ENCODE measurements at places on chromosomes 11 and 22.
A peak's percentile ranks its signal among the peaks of the same experiment; 100 is the strongest.

- no peak for DNase-seq
Observed at GRCh38 chr11:17401316-17401715, 12.9 kb upstream of the KCNJ11 start.

DNA sequence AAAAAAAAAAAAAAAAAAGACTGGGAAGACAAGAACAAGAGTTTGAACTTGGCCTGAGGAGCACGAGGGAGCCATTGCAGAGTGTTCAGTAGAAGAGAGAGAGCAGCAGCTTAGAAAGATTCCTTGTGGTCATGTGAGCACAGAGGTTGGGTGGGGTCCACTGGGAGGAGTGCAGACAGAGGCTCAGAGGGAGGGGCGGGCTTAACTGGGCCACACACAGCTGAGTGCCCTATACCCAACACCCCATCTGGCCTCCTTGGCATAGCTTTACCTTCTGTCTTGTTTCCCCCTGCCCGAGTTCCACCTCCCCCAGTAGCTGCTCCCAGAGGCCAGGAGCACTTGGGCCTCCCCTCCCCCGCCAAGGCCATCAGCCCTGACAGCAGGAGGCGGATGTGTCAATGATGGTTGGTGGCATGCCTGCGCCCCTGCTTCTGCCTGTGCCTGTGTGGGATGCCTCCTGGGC is 12.1 kb downstream of the C11orf86 start:
- DNase-seq = no peak

DNA sequence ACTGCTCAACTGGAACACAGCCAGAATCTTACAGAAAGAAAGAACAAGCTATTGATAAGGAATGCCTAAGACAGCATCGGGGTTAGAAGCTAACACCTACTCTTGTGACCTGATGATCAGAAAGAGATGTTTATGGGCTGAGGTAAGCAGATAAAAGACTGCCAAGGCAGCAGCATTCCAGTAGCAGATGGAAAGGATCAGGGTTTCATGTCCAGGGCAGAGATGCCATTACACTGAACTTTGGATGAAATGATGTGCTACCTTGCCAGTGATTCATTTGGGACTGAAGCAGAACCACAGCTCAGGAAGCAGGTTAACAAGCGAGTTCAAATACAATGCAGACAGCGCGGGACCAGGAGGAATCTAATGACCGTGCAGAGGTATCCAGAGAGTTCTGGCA is 27.1 kb upstream of the APOA1 start:
- no peak for DNase-seq

DNA sequence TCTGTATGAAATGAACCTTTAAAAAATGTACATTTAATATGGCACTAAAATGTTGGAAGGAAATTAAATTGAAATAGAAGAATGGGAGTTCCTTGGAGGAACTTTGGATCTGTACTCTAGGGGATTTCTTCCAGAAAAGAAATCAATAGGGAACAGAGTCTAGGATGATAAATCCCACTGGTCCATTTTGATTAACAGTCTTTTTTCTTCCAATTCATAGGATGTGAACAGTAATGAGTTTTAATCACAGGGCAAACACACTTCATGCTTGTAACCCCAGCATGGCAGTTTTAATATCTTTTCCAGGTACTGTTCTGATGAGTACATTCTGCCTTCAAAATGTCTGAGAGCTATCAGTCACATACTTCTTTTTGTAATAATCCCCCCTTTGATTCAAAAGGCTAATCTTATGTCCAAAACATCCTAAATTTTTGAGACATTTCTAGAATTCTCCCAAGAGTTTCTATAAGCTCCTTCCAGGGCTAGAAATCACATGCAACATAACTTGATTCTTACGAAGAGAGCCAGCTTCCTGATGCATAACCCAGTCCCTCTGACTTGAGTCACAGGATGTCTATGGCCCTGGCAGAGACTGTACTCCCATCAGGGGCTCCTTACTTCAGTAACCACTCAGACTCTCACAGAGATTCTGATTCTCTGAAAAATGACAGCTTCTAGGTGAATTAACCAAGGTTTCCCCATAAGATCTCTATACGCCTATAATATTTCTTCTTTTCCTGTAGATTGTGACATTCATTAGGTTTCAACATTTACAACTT is 112.9 kb downstream of the SLC36A4 start:
- peak; percentile 5 for DNase-seq

GRCh38 chr11:19987331-19987801 is 172.9 kb downstream of the DBX1 start:
- DNase-seq = no peak

GRCh38 chr22:49417326-49417725 is 410.3 kb downstream of the BRD1 start:
- DNase-seq = no peak

DNA sequence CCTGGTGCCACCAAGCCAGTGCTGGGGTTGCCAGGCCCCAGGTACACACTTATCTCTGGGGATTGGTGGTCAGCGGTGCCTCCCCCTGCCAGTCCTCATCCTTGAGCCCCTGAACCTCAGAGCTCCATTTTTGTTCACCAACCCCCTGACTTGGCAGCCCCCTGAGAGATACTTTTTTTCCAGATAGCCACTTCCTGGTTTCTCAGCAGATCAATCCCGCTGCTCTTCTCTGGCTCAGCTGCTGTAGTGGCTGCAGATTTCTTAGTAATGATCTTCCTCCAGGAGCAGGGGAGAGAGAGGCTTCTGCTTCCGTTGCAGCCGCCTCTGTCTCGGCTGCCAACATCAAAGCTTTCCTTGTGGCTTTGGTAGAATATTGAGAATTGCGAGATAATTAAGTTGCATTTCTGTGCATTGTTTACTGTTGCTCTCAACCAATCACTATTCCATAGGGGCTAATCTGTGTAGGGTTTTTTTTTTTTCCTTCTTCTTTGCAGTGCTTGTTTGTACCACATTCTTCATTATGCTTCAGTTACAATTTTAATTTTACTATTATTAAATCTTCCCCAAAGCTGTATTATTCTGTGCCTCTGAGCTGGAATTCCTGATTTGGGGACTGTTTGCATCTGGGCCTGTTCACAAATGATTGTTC is 92.1 kb downstream of the PKNOX2 start:
- DNase-seq = no peak

DNA sequence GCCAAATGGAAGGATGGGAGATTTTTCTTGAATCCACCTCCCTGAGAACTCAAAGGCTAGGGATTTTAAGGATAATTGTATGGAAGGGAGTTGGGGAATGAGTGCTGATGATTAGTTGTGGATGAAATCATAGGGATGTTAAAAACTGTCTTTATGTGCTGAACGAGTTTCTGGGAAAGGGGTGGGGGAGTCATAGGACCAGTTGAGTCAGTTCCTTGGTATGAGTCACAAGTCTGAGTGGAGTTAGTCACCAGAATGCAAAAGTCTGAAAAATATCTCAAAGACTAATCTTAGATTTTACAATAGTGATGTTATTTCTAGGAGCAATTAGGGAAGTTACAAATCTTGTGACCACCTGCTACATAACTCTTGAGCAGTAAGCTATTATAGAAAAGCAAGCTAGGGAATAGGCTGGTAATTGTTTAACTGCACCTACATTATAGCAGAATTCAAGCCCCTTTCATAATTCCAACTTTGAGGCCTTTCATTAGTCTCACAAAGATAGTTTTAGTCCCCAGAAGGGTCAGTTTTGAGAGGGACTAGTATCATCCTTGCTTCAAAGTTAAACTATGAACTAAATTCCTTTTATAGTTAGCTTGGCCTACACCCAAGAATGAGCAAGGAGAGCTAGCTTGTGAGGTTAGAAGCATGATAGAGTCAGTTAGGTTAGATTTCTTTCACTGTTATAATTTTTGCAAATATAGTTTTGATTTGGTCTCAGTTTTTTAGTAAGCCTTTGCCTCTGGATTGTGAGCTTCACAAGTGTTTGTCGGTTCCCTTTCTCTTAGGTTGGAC is 668.0 kb downstream of the ETS1 start:
- DNase-seq = peak; percentile 6

GRCh38 chr11:78514922-78515502 is 59.7 kb downstream of the NARS2 start:
- DNase-seq = no peak

DNA sequence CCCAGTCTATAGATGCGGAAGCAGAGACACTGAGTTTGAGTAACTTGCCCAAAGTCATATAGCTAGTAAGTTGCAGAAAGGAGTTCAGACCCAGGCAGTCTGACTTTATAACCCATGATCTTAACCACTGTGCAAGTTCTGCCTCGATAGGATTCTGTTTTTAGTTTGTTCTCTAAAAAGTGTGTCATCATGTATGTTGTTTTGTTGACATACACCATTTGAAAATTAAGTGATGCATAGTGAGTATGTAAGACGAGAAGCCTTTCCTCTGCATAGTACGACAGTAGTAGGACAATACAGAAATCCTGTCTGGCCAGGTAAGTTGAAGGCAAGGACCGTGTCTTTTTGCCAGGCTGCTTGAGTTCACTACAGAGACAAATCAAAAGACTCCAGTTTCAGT is 3.3 kb downstream of the ZC3H12C start:
- no peak for DNase-seq

GRCh38 chr11:27563641-27564040 is 57.1 kb upstream of the LIN7C start:
- no peak for DNase-seq

- DNase-seq = no peak
Observed at GRCh38 chr11:77052518-77052917, 14.3 kb upstream of the CAPN5 start.

DNA sequence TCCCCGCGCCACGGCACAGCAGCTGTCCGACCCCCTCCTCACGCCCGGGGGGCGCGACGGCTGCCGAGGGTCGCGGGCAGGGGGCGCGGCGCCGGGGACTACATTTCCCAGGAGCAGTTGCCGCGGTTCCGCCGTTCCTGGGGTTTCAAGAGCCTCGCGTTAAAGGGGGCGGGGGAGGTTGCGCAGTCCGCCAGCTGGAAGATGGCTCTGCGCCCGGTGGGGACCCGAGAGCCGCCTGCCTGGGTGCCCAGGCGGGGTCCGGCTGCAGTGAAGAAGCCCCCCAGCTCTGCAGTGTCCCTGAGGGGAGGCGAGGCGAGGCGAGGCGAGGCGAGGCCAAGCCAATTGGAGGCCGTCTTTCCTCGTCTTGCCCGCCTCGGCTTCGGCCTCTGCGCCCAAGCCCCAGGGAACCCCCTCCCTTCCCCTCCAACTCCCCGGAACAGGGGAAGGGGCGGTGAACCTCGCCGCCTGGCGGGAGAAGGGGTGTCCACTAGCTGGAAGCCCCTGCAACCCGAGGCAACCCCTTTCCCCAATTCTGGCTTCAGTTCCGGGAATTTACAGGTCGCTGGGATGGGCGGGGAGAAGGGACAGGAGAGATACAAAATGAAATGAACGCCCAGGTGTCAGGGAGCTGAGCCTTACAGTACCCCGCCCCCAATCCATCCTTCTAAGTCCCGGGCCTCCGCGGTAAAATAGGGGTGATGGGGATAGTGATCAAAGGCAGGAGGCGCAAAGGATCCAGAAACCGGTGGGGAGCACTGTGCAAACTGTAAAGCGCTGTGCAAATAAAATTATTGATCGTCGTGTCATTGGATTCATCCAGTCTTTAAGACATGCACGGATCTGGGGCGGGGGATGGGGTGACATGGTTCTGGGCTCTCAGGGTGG is 5.2 kb upstream of the GCAT start:
- peak; percentile 23 for DNase-seq

- peak; percentile 50 for DNase-seq
Observed at GRCh38 chr22:31044262-31044861, 36.8 kb upstream of the SMTN start.

DNA sequence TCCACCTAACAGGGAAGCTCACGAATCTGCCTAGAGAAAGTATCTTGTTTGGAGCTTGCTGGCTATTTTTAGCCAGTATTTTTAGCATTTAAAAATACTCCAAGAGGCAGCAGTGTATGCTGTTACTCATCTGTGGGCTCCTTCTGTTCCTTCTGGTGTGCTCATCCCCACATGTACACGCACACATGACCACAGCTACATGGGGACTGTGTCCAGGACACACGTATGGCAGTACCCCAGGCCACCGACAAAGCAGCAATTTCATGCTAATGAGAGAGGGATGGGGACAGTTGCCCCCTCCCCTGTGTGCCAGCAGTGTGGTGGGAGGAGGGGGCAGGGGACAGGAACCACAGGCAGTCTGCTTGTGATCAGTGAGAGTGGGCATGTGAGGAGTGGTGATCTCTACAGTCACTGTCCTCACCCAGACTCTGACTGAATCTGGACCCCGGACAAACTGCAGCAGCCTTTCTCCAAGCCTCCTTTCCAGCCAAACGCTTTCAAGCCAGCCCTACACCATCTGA is 16.4 kb downstream of the USP2 start:
- DNase-seq = no peak

DNA sequence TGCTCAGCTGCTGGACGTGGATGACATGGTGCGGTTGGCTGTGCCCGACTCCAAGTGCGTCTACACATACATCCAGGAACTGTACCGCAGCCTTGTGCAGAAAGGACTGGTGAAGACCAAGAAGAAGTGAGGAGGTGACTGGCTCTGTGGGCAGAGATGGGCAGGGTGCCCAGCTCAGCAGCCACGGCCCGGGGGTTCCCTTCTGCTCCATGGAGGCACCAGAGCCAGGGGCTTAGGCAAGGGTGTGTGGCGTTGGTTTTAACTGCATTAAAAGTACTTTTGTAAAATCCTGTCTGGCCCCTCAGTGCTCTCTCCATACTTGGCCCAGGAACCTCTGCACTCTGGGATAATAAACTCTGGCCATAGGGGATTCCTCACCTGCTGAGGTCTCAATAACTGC is 12.6 kb downstream of the SMTNL1 start:
- DNase-seq = no peak

DNA sequence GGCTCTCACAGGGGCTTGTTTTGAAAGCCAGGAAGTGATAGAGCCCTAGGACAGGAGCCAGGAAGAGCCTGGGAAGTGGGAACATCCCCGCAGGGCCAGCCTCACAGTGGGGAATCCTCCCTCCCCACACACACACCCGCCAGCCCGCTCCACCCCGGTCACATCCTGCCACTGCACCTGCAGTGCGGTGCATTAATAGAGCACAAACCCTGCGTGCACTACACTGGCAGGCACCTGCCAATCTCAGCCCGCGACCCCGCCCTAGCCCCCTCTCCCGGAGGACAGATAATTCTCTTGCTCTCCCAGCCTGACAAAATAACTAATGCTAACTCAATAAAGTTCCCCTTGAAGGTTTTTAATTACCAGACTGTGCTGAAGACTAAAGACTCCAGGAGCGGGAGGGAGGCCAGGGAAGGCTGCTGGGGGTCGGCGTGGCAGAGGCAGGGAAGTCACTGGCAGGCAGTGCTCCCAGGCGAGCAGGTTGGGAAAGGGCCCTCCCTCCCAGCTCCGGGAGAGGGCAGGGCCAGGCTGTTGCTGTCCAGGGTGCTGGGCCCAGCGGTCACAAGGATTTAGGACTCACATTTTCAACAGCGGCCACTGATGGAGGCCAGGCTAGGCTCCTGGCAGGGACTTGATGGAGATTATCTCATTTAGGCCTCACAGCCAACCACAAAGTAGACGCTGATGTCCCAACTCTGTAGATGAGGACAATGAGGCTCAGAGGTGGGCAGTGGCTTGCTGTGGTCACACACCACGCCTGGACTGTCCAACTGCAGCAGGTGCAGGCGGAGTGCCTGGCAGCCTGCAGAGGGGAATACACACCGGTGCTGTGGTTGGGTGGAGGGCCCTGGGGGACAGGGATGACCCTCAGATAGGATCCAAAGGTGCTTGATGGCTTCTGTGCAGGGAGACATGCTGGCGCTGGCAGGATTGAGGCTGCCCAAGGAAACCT is 23.9 kb upstream of the TCF20 start:
- DNase-seq = peak; percentile 25

All from MG63 (cell line).